Activated CD4-positive, alpha-beta memory T cell treated with anti-CD3 and anti-CD28 coated beads for 36 hours (primary cell): ENCODE measurements at places on chromosomes 7 and 10. TPM values are rescaled to one million over a fixed set of nuclear protein-coding genes. Genes with fewer than 3 reads are reported as not detected.

GRCh38 chr10:46074196-46074946 lies 28.3 kb upstream of the MSMB start:
- H3K36me3 ChIP-seq = no peaks in the 10 kb centered on the region
- no peak for DNase-seq
- peaks cover 14% of the 10 kb centered on the region for H3K4me1 ChIP-seq
- H3K27me3 ChIP-seq = no peaks in the 10 kb centered on the region
- no peak overlapping the region for H3K27ac ChIP-seq

GRCh38 chr7:157703131-157703530 lies 366.3 kb downstream of the DNAJB6 start:
- no peak overlapping the region for H3K4me3 ChIP-seq
- no peak for DNase-seq
- H3K36me3 ChIP-seq = no peaks in the 10 kb centered on the region
- no peaks in the 10 kb centered on the region for H3K4me1 ChIP-seq
- H3K27ac ChIP-seq = no peak overlapping the region

- no peaks in the 10 kb centered on the region for H3K36me3 ChIP-seq
- no peak overlapping the region for H3K27ac ChIP-seq
- no peaks in the 10 kb centered on the region for H3K4me1 ChIP-seq
- no peak overlapping the region for H3K4me3 ChIP-seq
- DNase-seq = no peak
Observed at GRCh38 chr7:22051886-22052673, 106.4 kb upstream of the CDCA7L start.

- no peaks in the 10 kb centered on the region for H3K4me1 ChIP-seq
- H3K36me3 ChIP-seq = no peaks in the 10 kb centered on the region
- H3K27ac ChIP-seq = no peak overlapping the region
- peaks cover 15% of the 10 kb centered on the region for H3K27me3 ChIP-seq
- no peak overlapping the region for H3K4me3 ChIP-seq
- no peak for DNase-seq
Observed at GRCh38 chr10:1575481-1576244, 161.7 kb downstream of the ADARB2 start.

DNA sequence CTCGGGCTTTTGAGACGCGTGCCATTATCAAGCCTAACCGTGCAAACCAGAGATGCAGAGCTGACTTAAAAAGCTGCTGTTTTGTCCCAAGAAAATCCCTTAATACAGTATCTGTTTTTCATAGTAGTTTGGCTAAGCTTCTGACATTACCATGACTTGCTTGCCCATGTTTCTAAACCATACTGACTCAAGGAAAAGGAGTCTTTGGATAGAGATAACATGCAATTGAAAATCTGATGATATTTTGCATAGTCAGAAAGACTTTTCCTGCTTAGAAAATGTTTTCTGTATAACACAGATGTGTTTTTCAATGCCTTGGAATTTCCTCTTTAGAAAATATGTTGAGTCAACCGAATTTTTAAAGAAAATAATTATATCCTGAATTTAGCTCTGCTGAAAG lies 21.5 kb upstream of the AKR1E2 start:
- no peaks in the 10 kb centered on the region for H3K4me1 ChIP-seq
- H3K36me3 ChIP-seq = no peaks in the 10 kb centered on the region
- no peak for DNase-seq

- H3K4me3 ChIP-seq = no peak overlapping the region
- DNase-seq = peak; percentile 68
Observed at GRCh38 chr7:3134745-3135144, 91.1 kb upstream of the CARD11 start.

GRCh38 chr10:71246591-71247413 lies 34.4 kb downstream of the UNC5B start:
- H3K4me1 ChIP-seq = no peaks in the 10 kb centered on the region
- no peaks in the 10 kb centered on the region for H3K36me3 ChIP-seq
- no peak overlapping the region for H3K27ac ChIP-seq
- H3K4me3 ChIP-seq = no peak overlapping the region
- DNase-seq = no peak

DNA sequence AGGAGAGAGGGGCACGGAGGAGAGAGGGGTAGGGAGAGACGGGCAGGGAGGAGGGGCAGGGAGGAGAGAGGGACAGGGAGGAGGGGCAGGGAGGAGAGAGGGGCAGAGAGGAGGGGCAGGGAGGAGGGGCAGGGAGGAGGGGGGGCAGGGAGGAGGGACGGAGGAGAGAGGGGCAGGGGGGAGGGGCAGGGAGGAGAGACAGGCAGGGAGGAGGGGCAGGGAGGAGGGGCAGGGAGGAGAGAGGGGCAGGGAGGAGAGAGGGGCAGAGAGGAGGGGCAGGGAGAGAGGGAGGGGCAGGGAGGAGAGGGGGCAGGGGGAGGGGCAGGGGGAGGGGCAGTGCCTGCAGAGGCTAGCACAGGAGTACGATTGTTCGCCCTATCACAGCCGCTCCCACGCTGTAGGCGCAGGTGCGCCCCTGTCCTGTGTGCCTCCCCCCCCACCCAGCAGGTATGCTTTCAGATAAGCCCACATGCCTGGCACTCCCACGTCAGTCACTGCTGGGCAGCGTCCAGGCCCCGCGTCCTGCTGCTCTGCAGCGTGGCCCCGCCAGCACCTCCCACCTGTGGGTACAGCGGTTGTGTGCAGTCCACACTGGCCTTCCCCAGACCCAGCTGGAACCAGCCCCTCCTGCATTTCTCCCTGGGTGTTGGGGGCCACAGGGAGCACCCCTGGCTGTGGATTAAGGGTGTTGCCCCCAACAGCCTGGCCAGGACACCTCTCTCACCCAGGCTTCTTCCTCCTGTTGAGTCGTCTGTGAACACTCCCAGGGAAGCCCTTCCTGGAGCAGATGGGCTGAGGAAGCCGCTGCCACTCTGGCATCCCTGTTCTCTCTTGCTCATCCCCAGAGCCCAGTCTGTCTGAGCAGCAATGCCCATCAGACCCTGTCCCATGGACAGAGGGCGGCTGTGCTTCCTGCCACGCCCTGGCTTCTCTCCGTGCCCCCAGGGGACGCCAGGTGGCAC lies 10.8 kb downstream of the NKX6-2 start:
- H3K4me3 ChIP-seq = no peak overlapping the region
- no peaks in the 10 kb centered on the region for H3K27me3 ChIP-seq
- peaks cover 16% of the 10 kb centered on the region for H3K36me3 ChIP-seq
- no peak for DNase-seq

DNA sequence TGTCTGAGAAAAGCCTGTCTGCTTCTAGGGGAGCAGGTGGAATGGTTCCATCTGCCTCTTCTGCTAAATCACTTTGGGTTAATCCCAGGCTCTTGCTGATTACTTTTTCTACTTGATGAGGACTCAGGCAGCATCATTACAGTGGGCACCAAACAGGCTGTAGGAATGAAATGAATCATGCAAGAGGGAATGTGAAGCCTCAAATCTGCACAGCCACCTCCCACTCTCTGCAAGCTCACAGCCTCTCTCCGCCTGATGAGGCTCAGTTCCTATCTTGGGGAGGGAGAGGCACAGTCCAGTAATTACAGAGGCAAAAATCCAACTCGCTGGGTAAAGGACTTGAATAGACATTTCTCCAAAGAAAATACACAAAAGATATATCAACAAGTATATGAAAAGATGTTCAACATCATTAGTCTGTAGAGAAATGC lies 34.0 kb downstream of the HSPA12A start:
- peaks cover 21% of the 10 kb centered on the region for H3K27me3 ChIP-seq
- DNase-seq = no peak
- H3K36me3 ChIP-seq = no peaks in the 10 kb centered on the region
- no peaks in the 10 kb centered on the region for H3K4me1 ChIP-seq
- H3K27ac ChIP-seq = no peak overlapping the region

DNA sequence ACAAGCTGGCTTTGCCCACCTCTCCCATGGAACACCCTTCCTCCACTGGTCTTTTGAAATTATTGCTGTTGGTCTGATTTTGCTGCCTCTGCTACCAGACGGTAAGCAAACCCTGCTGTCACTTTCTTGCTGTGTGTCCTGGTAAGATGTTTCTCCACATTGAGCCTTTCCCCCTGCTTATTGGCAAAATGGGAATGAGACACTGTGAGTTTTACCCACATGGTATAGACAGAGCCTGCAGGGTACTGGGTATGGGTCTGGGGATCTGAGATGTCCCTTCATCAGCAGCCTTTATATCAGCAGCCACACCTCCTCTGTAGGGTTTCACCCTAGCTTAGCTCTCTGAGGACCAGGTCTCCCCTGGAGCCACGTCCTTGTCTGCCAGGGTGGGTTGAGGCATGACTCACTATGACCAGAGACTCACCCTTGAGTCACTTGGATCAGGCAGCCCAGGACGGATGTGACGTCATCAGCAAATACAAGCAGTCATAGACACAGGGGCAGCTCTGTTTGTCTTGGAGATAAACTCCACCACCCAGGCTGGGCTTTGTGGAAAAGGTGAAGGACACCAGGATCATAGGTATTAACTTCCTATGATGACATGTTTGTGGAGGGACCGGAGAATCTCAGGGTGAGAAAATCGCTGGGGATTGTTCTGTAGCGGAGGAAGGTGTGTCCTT lies 17.9 kb upstream of the BAIAP2L1 start:
- H3K27ac ChIP-seq = no peak overlapping the region
- DNase-seq = peak; percentile 68
- no peak overlapping the region for H3K4me3 ChIP-seq
- peaks cover 13% of the 10 kb centered on the region for H3K4me1 ChIP-seq

DNA sequence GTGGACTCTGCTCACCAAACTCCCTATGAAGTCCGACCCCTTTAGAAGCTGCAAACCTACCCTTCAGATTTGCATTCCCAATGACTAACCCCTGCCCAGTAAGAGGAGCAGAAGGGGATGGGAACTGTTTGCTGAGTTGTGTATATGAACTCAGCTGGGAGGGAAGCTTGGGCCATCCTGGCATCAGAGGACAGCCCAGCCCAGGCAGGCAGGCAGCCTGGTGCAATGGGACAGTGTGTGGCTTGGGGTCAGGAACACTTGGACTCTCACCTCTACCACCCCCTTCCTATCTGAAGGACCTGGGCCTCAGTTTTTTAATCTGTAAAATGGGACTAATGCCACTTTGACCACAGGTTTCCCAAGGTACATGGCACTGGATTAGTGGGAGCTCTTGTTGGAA lies 147.4 kb upstream of the GPR26 start:
- H3K27ac ChIP-seq = no peak overlapping the region
- DNase-seq = no peak
- H3K4me1 ChIP-seq = no peaks in the 10 kb centered on the region

- no peaks in the 10 kb centered on the region for H3K27me3 ChIP-seq
- no peaks in the 10 kb centered on the region for H3K36me3 ChIP-seq
- no peak overlapping the region for H3K27ac ChIP-seq
- peaks cover 7% of the 10 kb centered on the region for H3K4me1 ChIP-seq
Observed at GRCh38 chr10:100021322-100021721, 11.6 kb upstream of the DNMBP start.

DNA sequence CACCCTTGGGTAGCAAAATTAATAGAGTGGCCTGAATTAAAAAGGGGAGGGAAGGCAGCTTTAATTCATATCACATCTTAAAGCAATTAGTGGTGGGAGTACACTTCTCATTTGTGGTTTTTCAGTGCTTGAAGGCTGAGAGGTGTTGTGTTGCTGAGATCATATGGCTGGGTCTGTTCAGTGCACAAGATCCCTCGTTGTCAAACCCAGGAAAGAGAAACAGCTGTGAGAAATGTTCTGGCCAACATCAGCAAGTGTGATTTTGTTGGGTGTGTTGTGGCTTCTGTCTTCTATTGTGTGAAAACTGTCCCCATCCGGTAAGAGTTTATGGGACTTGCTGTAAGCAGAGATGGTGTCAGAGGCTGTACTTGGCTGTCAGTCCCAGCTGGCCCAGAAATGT lies 197.9 kb upstream of the BMPER start:
- H3K4me1 ChIP-seq = no peaks in the 10 kb centered on the region
- no peak for DNase-seq
- peaks cover 2% of the 10 kb centered on the region for H3K36me3 ChIP-seq
- H3K4me3 ChIP-seq = no peak overlapping the region

DNA sequence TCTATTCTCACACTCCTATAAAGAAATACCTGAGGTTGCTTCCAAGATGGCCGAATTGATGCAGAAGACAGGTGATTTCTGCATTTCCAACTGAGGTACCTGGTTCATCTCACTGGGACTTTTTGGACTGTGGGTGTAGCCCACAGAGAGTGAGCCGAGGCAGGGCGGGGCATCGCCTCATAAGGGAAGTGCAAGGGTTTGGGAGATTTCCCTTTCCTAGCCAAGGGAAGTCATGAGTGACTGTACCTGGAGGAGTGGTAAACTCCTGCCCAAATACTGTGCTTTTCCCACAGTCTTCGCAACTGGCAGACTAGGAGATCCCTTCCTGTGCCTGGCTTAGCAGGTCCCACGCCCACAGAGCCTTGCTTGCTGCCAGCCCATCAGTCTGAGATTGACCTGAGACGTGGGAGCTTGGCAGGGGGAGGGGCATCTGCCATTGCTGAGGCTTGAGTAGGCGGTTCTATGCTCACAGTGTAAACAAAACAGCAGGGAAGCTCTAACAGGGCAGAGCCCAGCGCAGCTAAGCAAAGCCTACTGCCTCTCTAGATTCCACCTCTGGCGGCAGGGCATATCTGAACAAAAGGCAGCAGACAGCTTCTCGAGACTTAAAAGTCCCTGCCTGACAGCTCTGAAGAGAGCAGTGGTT lies 152.2 kb downstream of the ARL4A start:
- no peaks in the 10 kb centered on the region for H3K4me1 ChIP-seq
- H3K27ac ChIP-seq = no peak overlapping the region

DNA sequence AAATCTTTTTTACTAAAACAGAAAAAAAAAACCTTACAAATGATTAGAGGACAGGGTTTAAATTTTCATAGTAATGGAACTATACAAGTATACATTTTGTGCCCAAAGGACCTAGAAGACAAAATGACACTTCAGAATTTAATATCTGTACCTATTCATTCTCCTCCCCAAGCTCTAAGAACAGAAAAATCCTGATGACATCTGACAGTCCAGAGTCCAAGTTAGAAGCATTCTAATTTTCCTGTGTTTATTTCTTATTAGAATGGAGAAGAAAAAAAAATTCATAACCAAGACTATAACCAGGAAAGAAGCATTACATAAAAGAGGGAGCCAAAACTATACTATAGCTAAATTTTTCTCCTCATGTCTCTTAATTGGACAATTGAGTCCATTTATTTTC lies 138.9 kb upstream of the SLC13A1 start:
- no peak overlapping the region for H3K27ac ChIP-seq
- H3K4me3 ChIP-seq = no peak overlapping the region
- no peak for DNase-seq

Gene PLAU
- total RNA-seq = 0.73 TPM

Gene MRC1
- total RNA-seq = not detected

Gene AOAH
- total RNA-seq = 2.6 TPM

Gene PRPS1L1
- not detected for total RNA-seq

Gene SAP25
- 11.4 TPM for total RNA-seq
